Astrocyte (in vitro differentiated cells and primary cell): ENCODE measurements at places on chromosomes 6 and 20.
A peak's percentile ranks its signal among the peaks of the same experiment; 100 is the strongest.

GRCh38 chr6:21785164-21785563 lies 191.6 kb downstream of the SOX4 start:
- DNase-seq = no peak

GRCh38 chr6:134289204-134289575 lies 28.7 kb downstream of the SGK1 start:
- DNase-seq = no peak

- DNase-seq = no peak
Observed at GRCh38 chr20:50510706-50511542, 741 bp downstream of the PTPN1 start.

- no peak for DNase-seq
Observed at GRCh38 chr6:53605543-53606235, 59.9 kb downstream of the KLHL31 start.

GRCh38 chr6:133764754-133765208 lies 124.1 kb upstream of the TCF21 start:
- DNase-seq = no peak

- no peak for DNase-seq
Observed at GRCh38 chr6:111550195-111550594, 55.5 kb downstream of the TRAF3IP2 start.

GRCh38 chr6:15985379-15985959 lies 143.4 kb upstream of the MYLIP start:
- no peak for DNase-seq

DNA sequence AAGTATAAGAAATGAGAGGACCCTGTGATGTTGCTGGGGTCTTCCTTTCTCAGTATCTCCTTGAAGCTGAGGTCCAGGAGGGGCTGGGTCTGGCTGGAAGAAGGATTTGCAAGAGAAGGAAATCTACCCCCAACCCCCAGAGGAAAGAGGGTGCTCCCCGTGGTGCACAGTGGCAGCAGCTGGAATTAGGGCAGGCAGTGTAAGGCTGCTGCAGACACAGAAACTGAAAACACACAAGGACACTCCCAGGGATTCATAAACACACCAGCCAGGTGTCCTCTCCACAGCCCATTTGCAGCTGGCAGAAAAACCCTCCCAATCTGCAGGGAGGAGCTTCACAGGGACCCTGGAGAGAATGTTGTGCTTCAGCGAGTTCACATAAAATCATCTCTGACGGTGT lies 297.2 kb downstream of the CDH26 start:
- no peak for DNase-seq

- DNase-seq = no peak
Observed at GRCh38 chr6:54431466-54431865, 123.2 kb downstream of the TINAG start.

DNA sequence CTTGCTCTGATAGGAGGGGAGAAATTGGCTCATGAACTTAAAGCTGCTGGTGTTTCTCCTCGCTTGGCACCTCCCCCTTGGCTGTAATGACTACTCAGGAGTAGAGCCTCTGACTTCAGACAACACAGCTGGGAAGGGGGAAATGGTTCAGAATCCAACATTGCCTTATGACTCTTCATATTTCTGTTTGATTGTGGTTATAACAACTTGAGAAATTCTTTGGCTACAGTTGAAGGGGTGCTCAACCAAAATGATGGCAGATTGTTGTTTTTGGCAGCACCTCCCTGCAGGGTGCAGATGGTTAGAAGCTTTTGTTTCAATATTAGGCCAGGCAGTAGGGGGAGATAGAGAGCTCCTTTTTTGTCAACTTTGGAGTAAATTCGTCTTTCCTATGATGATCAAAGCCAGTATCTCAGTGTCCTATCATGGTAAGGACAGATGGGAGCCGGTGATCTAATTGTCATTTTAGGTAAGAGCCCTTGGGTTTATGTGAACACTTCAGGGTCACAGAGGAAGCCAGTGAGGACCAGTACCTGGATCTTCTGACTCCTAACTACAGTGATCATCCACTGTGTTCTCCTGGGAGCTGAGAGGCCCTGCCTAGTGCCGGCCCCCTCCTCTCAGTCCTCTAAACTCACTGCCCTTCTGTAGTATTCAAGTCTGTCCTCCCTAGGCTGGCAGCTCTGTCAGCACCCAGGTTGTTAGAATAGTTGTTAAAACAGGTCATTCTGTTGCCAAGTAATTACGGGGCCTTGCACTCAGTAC lies 39.9 kb downstream of the RPRD1B start:
- DNase-seq = peak; percentile 98

DNA sequence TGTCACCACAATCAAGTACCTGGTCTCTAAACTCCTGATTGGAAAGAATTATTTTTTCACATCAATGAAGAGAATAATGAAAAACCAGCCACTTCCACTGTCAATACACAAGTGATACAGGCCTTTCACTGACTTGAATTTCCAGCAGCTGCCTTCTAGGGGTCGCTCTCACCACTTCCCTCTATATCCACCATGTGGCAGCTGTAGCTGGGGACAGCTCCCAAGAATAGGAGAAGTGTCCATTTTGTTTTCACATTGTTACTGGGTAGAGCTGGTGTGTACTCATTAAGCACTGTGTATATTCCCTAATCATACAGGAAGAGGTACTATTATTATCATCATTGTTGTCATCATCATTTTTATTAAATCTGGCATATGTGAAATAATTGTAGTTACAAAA lies 438.4 kb upstream of the SPTLC3 start:
- no peak for DNase-seq

DNA sequence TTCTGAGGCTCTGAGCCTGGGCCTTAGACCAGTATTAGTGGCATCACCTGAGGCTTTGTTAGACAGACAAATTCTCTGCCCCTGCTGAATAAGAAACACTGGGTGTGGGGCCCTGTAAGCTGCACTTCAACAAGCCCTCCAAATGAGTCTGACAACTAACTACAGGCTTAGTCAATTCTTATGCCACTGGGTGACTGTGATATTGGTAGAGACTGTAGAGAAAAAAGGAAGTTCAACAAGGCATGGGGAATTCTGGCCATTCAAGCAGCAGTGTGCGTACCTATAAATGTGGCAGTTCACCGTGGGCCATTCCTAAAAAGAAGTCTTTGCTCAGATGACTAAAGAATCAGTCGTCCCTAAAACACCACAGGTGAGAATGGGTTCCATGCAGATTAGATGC lies 82.7 kb downstream of the MDN1 start:
- no peak for DNase-seq

DNA sequence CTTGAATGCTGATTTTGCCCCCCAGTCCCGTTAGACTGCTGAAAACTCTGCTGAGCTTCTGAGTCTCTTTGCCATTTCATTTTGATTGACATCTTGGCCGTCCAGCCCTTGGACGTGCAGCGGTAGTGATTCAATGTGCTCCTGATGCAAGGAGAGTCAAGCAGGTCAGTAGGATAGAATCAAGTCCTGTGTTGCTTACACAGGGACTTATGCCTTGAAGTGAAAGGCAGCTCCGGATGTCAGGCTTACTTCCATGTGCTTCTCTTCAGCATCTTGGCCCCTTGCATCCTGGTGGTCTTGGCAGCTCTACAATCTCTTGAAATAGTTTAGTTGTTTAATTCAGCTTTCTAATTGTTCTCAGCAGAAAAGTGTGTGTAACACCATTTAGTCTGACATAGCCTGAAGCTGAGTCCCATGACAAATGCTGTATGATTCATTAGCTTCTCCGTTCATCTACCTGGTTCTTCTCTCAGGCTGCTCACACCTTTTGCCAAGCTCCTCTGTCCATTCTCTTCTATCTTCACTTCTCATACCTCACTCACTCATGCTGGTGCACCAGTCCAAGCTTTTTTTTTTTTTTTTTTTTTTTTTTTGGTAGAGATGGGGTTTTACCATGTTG lies 76.0 kb downstream of the EZR start:
- no peak for DNase-seq

DNA sequence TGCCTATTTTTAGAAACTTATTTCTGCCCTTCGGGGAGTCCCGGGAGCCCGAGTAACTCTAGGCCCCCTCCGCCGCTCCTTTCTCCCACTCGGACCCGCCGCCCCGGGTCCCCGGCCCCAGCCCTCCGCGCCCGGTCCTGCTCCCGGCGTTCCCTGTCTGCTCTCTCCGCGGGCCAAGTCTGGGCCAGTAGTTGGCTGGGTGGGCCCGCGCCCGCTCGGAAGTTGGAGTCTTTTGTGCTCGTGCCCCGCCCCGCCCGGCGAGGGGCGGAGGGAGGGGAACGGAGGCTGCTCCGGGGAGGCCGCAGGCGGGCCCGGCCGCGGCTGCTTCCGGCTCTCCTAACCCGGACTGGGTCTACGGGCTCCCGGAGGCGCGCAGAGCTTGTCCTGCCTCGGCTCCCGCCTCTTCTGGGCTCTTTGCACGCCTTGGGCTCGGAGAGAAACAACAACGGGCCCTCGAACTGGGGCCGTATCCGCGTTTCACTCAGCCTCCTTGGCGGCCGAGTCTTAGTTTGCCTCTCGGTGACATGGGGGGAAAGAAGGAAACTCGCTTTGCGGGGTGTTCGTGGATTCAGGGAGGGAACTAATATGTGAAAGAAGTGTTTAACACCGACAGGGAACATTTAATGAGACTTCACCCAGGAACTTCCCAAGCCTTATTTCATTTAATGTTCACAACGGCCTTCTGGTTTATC lies 657 bp downstream of the RALY start:
- peak; percentile 54 for DNase-seq

- DNase-seq = no peak
Observed at GRCh38 chr6:157685596-157686280, 137.3 kb upstream of the SNX9 start.

GRCh38 chr20:42391807-42392206 lies 773.6 kb upstream of the CHD6 start:
- DNase-seq = no peak

- no peak for DNase-seq
Observed at GRCh38 chr6:73712535-73713173, 16.7 kb downstream of the CD109 start.

- DNase-seq = peak; percentile 0
Observed at GRCh38 chr6:92341201-92341600, 1078.2 kb downstream of the EPHA7 start.

GRCh38 chr6:156808287-156808686 lies 31.1 kb downstream of the ARID1B start:
- peak; percentile 26 for DNase-seq

- DNase-seq = no peak
Observed at GRCh38 chr6:23323897-23324296, 754.5 kb downstream of the HDGFL1 start.

DNA sequence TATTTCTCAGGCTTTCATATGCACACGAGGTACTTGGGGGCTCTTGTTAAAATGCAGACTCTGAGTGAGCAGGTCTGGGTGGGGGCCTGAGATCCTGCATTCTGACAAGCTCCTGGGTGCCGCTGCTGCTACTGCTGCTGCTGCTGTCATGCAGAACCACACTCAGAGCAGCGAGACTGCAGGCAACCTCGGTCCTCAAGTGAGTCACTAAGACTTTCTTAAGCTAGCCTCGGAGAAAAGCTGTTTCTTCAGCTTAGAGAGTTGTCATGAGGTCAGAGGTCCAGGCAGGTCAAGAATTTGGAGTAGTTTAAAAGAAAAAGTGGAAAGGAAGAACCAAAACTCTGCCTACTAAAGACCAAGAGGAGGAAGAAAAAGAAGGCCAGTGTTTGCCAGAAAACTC lies 92.9 kb downstream of the SPTLC3 start:
- peak; percentile 45 for DNase-seq

DNA sequence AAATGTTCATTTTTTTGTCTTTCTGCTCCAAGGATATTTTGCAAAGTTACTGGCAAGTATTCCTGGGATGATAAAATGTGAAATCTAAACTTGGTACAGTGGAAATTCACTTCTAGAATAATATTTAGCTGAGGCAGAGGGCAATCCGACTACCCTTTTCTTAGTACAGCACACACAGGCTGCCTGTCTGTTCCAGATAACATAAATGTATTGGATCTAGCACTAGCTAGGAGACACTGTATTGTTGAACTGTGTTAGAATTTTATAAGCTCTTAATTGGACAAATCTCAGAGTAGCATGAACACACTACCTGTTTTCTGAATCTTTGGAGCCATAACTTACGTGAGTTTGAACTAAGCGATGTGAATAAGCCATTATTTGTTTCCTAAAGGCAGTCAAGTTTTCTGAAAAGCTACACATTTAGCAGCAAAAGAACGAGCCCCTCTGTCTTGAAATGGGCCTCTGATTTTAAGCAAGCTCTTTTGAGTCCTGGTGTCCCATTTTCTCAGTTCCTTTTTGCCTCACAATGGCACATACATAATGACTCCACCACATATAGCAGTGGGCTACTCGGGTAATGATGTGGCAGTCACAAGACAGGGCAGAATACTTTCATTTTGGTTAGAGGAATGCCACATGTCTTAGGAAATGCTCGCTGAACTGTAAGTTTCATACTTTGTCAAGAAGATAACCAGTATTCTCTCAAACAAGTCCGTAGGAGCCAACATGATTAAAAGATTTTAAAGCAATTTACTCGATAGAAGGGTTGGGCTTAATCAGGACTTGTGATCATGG lies 116.5 kb upstream of the ESR1 start:
- peak; percentile 27 for DNase-seq

GRCh38 chr20:20897145-20897544 lies 184.7 kb upstream of the RALGAPA2 start:
- DNase-seq = no peak

DNA sequence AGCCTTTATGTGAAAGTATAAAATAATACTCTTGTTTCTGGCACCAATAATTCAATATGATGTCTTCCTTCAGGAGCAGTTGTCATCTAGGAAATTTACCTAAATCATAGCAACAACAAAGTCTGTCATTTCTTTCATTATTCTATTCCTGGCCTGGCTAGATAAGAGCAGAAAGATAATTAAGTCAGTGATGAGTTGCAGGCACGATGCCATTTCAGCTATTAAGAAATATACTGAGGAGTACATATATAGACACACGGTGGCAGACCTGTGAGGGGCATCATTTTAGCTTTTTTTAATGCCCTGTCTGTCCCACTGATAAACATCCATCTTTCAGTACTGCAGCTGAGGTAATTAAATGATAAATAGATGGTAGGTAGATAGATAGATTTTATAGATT lies 756.1 kb upstream of the EPHA7 start:
- DNase-seq = no peak

GRCh38 chr20:55415567-55416142 lies 589.7 kb downstream of the CBLN4 start:
- no peak for DNase-seq

- DNase-seq = peak; percentile 24
Observed at GRCh38 chr6:136846046-136846445, 23.7 kb downstream of the PEX7 start.

- peak; percentile 58 for DNase-seq
Observed at GRCh38 chr6:83092756-83093399, 25.4 kb downstream of the DOP1A start.

- no peak for DNase-seq
Observed at GRCh38 chr6:14177413-14178082, 60.0 kb downstream of the CD83 start.

DNA sequence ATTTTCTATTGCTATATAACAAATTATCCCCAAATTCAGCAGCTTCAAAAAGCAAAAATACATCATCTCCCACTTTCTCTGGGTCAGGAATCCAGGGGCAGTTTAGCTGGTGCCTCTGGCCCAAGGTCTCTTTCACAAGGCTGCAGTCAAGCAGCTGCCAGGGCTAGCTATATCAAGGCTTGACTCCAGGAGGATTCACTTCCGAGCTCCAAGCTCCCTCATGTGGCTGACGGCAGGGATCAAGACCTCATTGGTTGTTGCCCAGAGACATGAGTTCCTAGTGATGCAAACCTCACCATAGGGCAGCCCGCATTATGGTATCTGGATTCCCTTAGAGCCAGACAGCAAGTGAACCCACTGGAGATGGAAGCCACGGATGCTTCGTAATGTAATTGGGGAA lies 1.3 kb upstream of the VNN1 start:
- DNase-seq = peak; percentile 37
